ENCODE measurements at places on chromosomes 4 and X. TPM values are rescaled to one million over a fixed set of nuclear protein-coding genes. Genes with fewer than 3 reads are reported as not detected.
A peak's percentile ranks its signal among the peaks of the same experiment; 100 is the strongest.

DNA sequence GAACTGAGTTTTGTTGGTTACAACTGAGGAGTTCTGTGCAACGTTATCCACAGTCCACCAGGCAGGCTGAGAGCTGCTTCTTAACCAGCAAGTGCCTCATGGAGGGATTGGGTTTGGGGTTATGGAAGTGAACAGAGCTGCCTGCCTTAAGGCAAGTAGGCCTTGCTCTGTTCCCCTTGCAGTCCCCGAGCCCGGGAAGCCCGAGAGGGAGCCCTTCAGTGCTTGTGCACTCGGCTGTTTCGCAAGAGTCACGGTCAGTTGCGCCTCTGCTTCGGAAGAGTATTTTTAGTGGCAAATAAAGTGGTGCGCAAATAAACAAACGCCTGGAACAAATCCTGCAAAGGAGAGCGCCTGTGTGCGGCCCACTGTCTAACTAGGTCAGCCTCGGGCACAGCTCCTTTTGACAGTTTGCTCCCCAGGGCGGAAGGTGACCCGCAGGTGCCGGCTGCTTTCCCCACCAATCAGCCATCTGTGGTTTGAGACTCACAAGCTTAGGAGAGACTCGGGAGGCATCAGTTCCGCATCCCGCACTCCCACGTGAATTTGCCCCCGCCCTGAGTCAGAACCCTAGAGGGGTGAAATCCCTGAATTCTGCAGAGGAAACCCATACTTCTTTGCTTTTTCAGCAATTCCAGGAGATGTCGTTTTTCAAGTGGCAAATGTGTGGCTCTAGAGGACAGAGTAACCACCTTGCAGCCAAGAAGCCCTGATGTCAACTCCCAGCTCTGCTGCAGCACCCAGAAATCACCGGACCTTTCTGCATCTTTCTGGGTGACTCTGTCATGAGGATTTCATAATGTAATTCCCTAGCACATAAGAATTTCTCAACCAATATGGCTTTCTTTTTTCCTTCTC, 56.8 kb downstream of the LGI2 start:
- DNase-seq, result no peak

DNA sequence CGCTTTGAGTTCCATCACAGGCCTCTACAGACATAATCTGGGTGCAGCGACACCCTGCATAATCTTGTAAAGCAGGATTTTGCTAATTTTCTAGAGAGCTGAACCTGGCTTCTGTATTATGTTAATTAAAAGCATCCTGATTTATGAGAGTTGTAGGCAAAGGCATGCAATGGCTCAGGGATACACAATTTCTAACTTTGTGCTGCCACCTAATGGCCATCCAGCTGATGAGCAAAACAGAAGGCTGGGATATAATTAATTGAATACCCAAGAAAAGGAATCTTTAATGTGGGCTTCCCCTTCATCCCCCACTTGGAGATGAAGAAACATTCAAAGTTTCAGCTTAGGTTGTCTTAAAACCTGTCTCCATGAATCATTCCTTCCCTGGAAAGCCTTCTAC, 78.1 kb downstream of the BMP15 start:
- DNase-seq, result peak; percentile 53

- no peak for DNase-seq
Measured at GRCh38 chr4:37927434-37927833, 32.8 kb upstream of the PTTG2 start.

Gene SPANXD
- not detected for total RNA-seq

Gene GAR1
- 3.4 TPM for total RNA-seq

Gene SYTL4
- total RNA-seq, result 52.4 TPM

Gene FAM53A
- total RNA-seq, result 1.1 TPM

Measured in dermis blood vessel endothelial cell (primary cell).